NCI-H2107 (cell line): ENCODE measurements at places on chromosomes 11 and 22.

DNA sequence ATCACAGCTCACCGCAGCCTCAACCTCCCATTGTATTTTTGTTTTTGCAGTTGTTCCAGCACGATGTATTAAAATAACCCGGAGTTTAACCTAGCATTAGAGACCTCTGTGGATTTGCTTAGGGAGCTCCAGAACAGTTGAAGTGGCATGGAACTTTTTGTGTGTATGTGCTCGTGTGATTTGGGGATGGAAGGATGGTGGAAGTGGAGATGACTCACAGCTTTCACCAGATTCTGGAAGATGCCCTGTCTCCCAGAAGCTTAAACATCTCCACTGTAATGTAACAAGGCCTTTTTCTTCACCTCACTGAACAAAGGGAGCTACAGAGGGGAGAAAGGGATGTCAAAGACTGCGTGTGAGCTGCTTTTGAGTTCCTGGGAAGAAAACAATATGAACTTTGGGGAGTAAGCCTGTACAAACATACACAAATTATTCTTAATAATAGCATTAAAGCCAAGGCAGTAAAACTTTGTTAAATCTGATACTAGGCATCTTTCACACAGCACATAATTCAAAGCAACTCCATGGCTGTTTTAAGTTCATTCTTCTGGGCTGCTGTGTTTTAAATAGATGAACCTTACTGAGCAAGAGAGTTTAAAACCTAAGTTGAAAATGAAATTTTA, 226.4 kb downstream of the ADAMTS15 start:
- DNase-seq, result no peak

- DNase-seq, result no peak
Measured at GRCh38 chr11:36620246-36620645, 22.2 kb upstream of the RAG2 start.

GRCh38 chr11:131353766-131354165, 16.6 kb upstream of the NTM start:
- DNase-seq, result no peak

- DNase-seq, result no peak
Measured at GRCh38 chr22:38294193-38294592, 21.4 kb upstream of the TMEM184B start.

GRCh38 chr11:60699284-60699691, at the start of gene MS4A8:
MS4A8 (plus strand) TSS chr11:60699612; CDS start chr11:60700861, 1,249 bp downstream.
- DNase-seq, result peak; percentile 72

DNA sequence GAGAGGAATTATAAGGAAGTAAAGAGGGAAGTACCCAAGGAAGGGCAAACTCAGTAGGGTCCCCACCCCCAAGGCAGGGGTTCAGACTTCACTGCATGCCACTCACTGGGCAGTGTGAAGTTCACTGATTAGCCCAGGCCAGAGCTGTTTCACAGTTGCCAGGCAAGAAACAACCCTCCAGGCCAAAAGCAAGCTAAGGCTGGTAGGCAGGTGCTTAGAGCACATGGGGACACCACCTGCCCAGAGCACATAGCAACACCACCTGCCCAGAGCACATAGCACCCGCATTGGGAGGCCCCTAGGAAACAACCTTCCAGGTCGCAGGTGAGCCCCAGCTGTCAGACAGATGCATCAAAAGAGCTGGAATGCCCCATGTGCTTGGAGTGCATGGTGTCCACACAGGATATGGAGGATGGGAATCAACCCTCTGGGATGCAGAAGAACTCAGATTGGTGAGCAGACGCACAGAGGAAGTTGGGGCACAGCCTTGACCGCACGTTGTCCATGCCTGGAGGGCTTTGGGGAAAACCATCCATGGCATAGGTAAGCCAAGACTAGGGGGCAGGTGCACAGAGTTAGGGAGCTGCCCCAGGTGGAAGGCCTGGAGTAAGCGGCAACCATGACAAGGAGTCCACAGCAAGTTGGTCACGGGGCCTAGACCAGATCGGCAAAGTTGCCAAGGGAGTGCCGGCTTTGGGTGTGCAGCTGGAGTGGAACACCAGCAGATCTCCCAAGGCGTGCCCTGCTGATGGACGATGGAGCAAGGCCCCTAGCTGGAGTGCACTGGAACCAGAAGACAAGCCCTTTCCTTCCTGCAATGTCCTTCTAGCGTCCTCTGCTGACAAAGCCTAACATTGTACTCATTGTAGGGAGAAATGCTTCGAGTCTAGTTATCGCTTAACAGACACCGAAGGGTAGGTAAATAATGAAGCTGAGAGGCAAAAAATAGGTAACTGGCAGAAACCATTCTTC, 7.8 kb upstream of the TMEM216 start:
- DNase-seq, result no peak

- DNase-seq, result no peak
Measured at GRCh38 chr11:93817426-93818348, 32.7 kb downstream of the VSTM5 start.
